ENCODE measurements at places on chromosomes 7 and 10. TPM values are rescaled to one million over a fixed set of nuclear protein-coding genes. Genes with fewer than 3 reads are reported as not detected.

GRCh38 chr10:131963811-131964210 lies 17.9 kb downstream of the BNIP3 start:
- no peaks in the 10 kb centered on the region for H3K27me3 ChIP-seq
- no peak for DNase-seq
- H3K4me1 ChIP-seq, result no peaks in the 10 kb centered on the region
- no peak overlapping the region for H3K27ac ChIP-seq
- H3K4me3 ChIP-seq, result no peak overlapping the region

DNA sequence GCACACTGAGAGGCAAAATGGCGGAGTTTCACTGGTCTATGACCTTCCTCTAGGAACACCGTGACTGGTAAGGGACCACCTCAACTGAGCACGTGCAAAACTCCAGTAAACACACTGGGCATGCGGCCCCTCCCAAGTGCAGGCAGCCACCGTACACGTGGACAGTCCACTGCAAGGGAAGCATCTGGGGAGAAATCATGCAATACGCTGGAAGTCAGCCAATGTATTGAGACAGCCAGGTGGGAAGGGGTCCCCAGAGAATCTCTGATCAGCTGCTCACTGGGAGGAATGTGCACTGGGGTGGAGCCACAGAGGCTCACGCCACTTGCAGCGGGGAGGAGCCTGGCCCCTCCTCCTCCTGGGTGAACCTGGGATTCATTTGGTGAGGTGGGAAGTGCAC lies 49.3 kb downstream of the CFAP46 start:
- DNase-seq, result no peak
- H3K36me3 ChIP-seq, result no peaks in the 10 kb centered on the region
- no peak overlapping the region for H3K4me3 ChIP-seq
- no peak overlapping the region for H3K27ac ChIP-seq
- peaks cover 68% of the 10 kb centered on the region for H3K27me3 ChIP-seq
- H3K4me1 ChIP-seq, result no peaks in the 10 kb centered on the region

DNA sequence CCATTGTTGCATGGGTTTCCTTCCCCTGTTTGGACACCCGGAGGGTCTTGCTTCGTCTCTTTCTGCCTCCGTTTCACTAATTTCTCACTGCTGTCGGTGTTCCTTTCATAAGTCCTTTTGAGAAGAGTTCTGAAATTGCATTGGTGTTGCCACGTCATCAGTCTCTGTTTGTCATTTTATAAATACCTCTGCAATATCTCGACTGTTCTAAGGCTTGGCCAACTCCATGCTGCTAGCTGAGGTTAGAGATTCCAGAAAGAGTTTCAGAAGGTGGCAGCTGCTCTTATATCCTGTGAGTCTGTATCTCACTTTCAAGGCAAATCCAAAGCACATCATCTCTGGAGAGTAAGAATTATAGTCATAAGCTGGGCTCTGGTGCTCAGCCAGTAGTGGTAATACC lies 148.0 kb upstream of the INSYN2A start:
- no peaks in the 10 kb centered on the region for H3K27me3 ChIP-seq
- H3K4me3 ChIP-seq, result no peak overlapping the region
- H3K36me3 ChIP-seq, result no peaks in the 10 kb centered on the region
- no peaks in the 10 kb centered on the region for H3K4me1 ChIP-seq
- H3K27ac ChIP-seq, result no peak overlapping the region

DNA sequence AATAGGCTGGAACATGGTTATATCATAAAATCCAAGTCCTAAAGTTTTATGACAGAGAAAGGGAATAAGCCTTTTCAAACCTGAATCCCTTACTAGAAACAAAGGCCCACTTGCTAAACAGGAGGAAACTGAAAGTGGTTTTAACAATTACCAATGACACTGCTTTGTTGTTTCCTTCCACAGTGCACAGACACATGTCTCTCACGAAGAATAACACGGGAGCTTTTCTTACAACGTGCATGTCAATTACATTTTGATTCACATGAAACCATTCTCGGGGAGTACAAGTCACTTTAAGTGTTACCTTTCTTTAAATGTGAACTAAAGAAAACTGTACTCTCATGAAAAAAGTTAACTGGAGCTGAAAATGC lies 1.4 kb downstream of the MRPS33 start:
- peaks cover 20% of the 10 kb centered on the region for H3K27me3 ChIP-seq
- peaks cover 16% of the 10 kb centered on the region for H3K4me1 ChIP-seq
- no peak overlapping the region for H3K27ac ChIP-seq
- DNase-seq, result no peak
- H3K4me3 ChIP-seq, result peak overlapping the region; percentile 91

DNA sequence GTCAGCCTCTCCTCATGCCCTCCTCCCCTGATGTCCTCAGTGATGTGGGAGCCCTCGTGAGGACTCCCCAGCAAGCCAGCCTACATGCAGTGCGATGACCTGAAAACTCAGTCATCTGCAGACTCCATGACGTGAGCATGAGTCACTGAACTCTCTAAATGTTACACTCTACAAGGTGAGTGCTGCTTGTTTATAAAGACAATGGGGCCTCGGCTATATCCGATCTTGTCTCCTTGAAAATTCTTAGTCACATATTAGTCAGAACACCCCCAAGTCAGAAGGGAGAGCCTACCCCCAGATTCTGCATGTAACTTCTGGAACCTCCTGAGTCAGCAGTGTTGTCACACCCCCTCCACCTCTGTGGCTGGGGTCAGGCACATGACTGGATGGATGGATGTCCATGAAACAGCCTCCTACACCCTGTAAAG lies 673.8 kb downstream of the INHBA start:
- no peak overlapping the region for H3K4me3 ChIP-seq
- H3K36me3 ChIP-seq, result no peaks in the 10 kb centered on the region
- H3K27ac ChIP-seq, result peak overlapping the region; percentile 39
- peaks cover 22% of the 10 kb centered on the region for H3K4me1 ChIP-seq
- H3K27me3 ChIP-seq, result no peaks in the 10 kb centered on the region

DNA sequence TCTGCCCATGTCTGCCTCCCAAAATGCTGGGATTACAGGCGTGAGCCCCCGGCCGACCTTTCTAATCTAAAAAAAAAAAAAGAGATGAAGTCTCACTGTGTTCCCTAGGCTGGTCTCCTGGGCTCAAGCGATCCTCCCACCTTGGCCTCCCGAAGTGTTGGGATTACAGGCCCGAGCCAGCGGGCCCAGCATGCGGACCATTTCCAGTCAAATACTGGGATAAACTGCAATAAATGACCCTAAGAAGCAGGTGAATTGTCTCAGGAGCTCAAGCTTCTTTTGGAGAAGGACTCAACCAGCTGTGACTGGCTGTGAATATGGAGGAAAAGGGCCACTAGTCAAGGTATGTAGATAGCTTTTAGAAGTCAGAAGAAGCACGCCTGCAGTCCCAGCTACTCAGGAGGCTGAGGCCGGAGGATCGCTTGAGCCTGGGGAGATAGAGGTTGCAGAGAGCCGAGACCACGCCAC lies 550 bp upstream of the CREM start:
- peaks cover 16% of the 10 kb centered on the region for H3K4me1 ChIP-seq
- H3K27ac ChIP-seq, result peak overlapping the region; percentile 31
- no peaks in the 10 kb centered on the region for H3K27me3 ChIP-seq
- H3K36me3 ChIP-seq, result no peaks in the 10 kb centered on the region
- DNase-seq, result no peak
- H3K4me3 ChIP-seq, result peak overlapping the region; percentile 90

- no peak for DNase-seq
- H3K36me3 ChIP-seq, result no peaks in the 10 kb centered on the region
- H3K27me3 ChIP-seq, result no peaks in the 10 kb centered on the region
Measured at GRCh38 chr10:33501161-33501560, 166.7 kb upstream of the NRP1 start.

GRCh38 chr7:126806614-126807013 lies 446.1 kb downstream of the GRM8 start:
- no peaks in the 10 kb centered on the region for H3K27me3 ChIP-seq
- H3K4me3 ChIP-seq, result no peak overlapping the region
- no peaks in the 10 kb centered on the region for H3K4me1 ChIP-seq
- H3K27ac ChIP-seq, result no peak overlapping the region

DNA sequence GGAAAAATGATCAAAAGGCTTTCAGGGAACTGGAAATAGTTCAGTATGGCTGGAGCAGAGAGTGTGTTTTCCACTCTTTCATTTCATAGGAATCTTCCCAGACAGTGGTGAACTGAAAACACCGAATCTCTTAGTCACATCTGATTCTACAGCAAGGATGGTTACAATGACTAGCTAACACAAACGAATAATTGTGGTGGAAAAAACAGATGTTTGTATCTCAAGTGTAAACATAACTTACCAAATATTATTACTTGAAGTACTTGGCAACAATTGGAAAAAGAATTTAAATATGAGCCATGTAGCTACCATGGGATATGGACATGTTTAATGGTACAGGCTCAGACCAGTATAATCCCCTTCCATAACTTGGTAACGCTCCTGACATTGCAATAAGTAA lies 21.1 kb upstream of the BPGM start:
- H3K27me3 ChIP-seq, result no peaks in the 10 kb centered on the region
- H3K36me3 ChIP-seq, result no peaks in the 10 kb centered on the region
- DNase-seq, result no peak
- H3K27ac ChIP-seq, result no peak overlapping the region
- no peak overlapping the region for H3K4me3 ChIP-seq

DNA sequence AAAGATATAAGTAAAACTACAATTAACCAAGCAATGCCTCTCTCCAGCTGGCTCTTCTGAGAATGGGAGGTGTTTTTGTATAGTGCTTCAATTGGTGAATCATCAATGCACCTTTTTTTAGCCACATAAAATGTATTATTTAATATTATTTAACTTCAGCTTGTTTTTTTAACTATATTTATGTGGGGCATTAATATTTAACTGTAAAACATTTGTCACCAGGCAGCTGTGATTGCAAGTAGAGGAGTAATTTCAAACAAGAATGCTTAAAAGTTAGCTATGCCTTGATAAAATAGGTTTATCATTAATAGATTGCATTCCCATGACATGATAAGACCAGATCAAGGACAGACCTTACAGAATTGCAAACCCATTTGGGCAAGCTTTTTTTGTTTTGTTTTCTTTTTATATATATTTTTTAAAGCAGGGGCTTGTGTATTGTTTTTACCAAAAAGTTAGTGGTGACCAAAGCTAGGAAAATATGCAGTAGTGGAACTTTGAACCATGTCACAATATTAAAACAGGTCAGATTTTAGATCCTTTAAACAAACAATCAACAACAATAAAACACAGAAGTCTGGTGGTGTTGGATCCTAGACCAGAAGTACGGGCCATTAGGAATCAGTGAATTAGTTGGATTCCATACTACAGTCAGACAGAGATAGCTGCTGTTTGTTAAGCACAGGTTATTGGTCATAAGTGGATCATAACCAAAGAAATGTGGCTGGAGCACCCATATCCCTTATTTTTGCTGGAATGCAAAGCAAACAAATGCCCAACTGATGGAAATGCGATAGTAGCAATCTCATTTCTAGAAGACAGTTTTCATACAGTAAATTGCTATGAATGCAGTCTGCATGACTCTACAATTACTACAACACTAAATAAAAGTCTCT lies 2.9 kb downstream of the CAV2 start:
- no peak overlapping the region for H3K27ac ChIP-seq
- peak overlapping the region; percentile 89 for H3K4me3 ChIP-seq
- H3K27me3 ChIP-seq, result no peaks in the 10 kb centered on the region
- peaks cover 22% of the 10 kb centered on the region for H3K4me1 ChIP-seq
- no peak for DNase-seq
- peaks cover 14% of the 10 kb centered on the region for H3K36me3 ChIP-seq

DNA sequence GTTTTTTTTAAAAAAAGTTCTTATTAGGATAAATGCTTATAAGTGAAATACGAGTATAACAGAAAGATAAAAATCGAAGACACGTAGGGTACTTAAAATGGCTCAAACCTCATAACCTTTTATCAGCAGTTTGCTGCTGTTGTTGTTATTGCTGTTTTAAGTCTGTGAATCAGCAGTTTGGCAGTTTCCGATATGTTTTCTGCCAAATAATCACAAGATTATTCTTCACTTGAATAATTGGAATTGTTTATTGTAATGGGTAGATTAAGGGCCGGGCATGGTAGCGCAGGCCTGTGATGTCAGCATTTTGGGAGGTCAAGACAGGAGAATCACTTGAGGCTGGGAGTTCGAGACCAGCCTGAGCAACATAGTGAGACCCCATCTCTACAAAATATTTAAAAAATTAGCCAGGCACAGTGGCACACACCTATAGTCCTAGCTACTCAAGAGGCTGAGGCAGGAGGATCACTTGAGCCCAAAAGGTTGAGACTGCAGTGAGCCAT lies 177.6 kb downstream of the VTI1A start:
- H3K4me1 ChIP-seq, result no peaks in the 10 kb centered on the region
- H3K27me3 ChIP-seq, result no peaks in the 10 kb centered on the region
- H3K36me3 ChIP-seq, result no peaks in the 10 kb centered on the region
- no peak overlapping the region for H3K4me3 ChIP-seq
- no peak for DNase-seq

DNA sequence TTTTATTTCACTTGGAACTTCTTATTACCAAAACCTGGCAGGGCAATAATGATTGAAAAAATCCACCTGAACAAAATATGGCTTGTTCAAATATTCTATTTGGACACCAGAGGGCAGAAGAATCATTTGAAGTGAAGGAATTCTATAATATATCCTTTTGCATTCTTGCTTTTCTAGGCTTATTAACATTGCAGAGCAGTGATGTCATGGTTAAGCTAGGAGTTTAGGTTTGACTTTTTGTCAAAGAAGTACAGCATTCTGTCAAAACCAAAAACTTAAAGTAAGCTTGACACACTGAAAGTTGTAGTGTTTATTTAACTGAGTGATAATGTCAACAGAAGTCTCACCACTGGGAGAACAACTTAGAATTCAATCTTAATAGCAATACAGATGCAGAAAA lies 156.0 kb downstream of the SEMA3D start:
- H3K27ac ChIP-seq, result no peak overlapping the region
- no peaks in the 10 kb centered on the region for H3K4me1 ChIP-seq
- H3K4me3 ChIP-seq, result no peak overlapping the region
- H3K27me3 ChIP-seq, result no peaks in the 10 kb centered on the region
- no peaks in the 10 kb centered on the region for H3K36me3 ChIP-seq

GRCh38 chr10:129870474-129870757 lies 93.7 kb downstream of the EBF3 start:
- no peaks in the 10 kb centered on the region for H3K4me1 ChIP-seq
- no peaks in the 10 kb centered on the region for H3K36me3 ChIP-seq
- peaks cover 37% of the 10 kb centered on the region for H3K27me3 ChIP-seq
- H3K27ac ChIP-seq, result no peak overlapping the region
- no peak overlapping the region for H3K4me3 ChIP-seq
- no peak for DNase-seq

DNA sequence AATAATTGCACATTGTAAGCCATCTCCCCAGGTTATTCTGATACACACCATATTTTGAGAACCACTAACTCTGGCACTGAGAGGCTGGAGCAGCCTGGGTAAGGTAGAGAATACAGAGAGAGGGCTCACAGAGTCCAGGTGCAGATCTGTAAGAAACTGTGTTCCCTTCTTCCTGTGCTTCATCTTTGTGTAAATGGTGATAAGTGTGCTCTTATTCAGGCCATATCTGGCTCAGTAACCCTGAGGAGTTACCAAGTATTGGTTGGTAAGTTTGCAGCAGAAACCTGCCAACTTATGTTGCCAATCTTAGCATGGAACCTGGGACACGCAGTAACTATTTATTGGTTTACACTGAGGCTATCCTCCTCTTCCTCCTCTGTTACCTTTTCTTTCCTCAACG lies 16.2 kb upstream of the ICA1 start:
- no peaks in the 10 kb centered on the region for H3K27me3 ChIP-seq
- no peak overlapping the region for H3K27ac ChIP-seq
- H3K4me3 ChIP-seq, result no peak overlapping the region
- DNase-seq, result no peak

The NFE2L3 gene
- total RNA-seq, result 44.2 TPM

The FANK1 gene
- total RNA-seq, result 24.7 TPM

The SLC18A2 gene
- total RNA-seq, result not detected

The PARD3 gene
- total RNA-seq, result 57.4 TPM

The WEE2 gene
- not detected for total RNA-seq

The SEMA4G gene
- 0.83 TPM for total RNA-seq

The NPY4R gene
- total RNA-seq, result 3.1 TPM

The SKIDA1 gene
- total RNA-seq, result 0.65 TPM

The SYT15B gene
- 0.94 TPM for total RNA-seq

The C7orf33 gene
- total RNA-seq, result not detected
